Myometrial cell (primary cell): ENCODE measurements at places on chromosomes 4 and X. TPM values are rescaled to one million over a fixed set of nuclear protein-coding genes. Genes with fewer than 3 reads are reported as not detected.

The IQCM gene
- total RNA-seq = not detected in 2 replicates

The ART3 gene
- total RNA-seq = not detected in 2 replicates

The GPM6B gene
- 0.29 and 0.35 TPM in 2 replicates for total RNA-seq

The NDST4 gene
- 0.18 and 0.29 TPM in 2 replicates for total RNA-seq

The PRSS48 gene
- total RNA-seq = not detected in 2 replicates

The BST1 gene
- 4.9 and 8.9 TPM in 2 replicates for total RNA-seq

The MAGEB5 gene
- not detected in 2 replicates for total RNA-seq

The PDGFC gene
- 62.8 and 77.8 TPM in 2 replicates for total RNA-seq

The TMSB15C gene
- 0.35 and 3.2 TPM in 2 replicates for total RNA-seq

The SOX3 gene
- total RNA-seq = not detected in 2 replicates

The GAGE13 gene
- not detected in 2 replicates for total RNA-seq

The DCLK2 gene
- total RNA-seq = 1.2 and 3.5 TPM in 2 replicates

The RTL3 gene
- total RNA-seq = under 0.01 and 0.89 TPM in 2 replicates
